ENCODE measurements at places on chromosomes 2 and 18.

- no peak for DNase-seq
Measured at GRCh38 chr18:35334212-35334611, 10.0 kb downstream of the ZNF24 start.

DNA sequence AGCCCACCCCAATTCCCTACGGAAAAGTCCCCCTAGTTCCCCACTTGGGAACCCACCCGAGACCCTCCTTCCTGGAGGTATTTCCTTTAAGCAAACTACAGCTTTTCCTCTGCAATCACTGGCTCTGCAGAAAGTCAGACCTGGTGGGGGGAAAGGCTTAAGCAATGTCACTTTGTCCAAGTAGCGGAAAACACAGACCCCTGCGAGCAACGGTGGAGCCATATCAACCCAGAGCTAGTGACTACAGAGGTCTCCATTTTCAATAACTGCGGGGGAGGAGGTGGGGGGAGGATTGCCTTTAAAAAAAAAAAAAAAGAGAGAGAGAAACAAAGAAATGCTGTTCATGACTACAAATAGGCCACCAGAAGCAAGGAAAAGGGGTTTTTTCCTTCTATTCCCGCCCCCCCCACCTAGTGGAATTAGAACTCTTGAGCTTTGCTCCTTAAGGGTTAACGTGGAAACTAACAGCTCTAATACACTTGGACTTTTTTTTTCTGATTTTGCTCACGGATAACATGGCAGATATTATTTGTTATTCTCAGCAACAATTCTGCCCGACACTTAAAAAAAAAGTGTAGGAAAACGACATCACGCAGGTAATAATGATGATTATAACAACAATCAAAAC, 1.1 kb upstream of the FRZB start:
- no peak for DNase-seq

GRCh38 chr2:70906439-70907005, 29.2 kb upstream of the ATP6V1B1 start:
- no peak for DNase-seq

GRCh38 chr2:157785866-157786662, 90.1 kb downstream of the ACVR1 start:
- no peak for DNase-seq

DNA sequence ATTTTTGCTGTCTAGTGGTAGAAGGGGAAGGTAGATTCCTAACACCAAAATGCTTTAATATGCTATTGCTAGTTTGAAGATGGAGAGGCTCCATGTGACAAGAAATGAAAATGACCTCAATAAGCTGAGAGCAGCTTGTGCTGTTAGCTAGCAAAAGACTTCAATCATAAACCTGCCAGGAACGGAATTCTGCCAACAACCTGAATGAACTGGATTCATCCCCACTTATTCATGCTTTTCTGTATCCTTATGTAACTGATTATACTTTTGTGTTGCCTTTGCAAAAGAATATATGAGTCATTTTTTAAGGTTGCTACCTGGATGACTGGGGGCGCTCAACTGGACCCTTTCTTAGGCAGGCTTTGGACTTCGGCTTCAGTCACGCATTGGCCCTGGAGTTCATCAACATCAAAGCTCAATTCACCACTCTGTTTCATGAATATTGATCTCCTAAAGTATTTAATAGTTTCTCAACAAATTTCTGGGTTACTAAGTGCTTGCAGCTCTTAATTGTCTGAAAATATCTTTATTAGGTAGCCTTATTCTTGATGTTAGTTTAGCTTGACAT, 97.5 kb upstream of the KCNJ3 start:
- DNase-seq, result no peak

DNA sequence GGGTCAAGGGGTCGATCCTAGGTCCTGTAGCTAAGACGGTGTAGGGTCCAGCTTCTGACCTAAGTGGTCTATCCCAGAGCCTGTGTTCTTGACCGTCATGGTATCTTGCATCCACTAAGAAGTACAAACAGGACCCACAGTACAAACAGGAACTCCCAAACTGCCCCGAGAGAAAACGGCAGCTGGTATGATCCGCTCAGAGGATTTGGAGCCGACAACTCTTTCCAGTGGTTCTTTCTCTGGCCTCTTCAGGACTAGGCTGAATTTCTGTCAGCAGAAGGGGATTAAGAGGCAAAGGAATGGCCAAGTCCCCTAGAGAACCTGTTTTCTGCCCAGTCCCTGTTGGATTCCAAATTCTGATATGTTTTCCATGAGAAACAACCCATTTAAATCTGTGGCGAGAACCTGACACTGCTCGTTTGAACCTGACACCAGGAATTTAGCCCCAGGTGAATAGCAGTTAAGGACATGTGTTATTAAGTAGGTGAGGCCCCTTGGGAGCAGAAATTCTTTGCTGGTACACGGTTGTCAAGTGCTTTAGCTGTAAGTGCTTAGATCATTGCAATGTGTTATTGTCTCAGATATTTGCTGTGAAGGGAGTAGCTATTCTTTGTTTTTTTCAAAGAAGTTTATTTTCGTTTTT, 50.5 kb upstream of the TXNDC2 start:
- DNase-seq, result no peak

DNA sequence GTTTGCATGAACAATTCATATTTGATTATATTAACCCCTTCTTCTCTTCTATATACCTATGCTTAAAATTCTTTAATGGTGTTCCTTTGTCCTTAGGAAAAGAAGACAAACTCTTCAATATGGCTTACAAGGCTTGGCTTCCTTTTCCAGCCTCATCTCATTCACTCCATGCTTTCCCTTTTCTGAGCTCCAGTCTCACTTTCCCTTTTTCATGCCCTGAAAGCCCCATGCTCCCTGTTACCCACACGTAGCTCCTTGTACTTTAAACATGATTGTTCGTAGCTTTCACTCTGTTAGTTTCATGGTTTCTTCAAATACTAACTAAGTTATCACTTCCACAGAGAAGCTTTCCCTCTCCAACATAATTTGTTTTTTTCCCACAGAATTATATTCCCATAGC, 161.3 kb downstream of the UBE2E3 start:
- no peak for DNase-seq

DNA sequence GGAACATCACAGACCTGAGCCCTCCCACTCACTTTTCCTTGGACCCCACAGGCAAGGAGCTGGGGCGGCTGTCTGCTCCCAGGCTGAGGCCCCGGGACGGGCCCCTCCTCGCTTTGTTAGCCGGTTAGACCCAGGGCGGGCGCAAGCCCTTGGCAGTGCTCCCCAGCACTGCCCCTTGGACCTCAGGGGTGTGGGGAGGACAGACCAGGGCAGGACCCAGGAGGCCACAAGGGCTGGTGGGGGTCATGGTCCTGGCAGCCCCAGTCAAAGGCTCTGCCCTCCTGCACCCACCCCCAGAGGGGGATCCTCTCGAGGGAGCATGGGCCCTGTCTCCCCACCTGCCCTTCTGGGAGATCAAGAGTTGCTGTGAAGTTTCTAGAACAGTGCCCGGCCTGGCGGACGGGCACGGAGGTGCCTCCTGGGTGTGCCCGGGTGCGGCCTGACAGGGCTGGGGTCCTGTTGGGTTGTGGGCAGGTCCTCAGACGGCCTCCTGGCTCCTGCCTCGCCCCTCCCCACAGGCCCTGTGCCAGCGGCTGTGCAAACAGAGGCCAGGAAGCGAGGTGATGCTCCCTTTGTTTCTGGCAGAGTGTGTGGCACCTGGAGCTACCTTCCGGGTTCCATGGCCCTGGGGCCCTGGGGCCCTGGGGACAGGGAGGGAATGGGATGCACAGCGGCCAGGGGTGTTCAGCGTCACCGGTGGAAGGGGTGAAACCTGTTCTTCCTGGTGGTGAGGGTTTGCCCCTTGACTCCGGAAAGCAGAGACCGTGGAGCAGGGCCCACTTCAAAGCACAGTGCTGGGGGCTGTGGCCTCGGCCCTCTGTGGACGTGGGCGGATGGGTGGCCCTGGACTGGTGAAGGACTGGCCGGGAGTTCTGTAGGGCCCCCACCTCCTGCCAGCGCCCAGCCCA, 2.9 kb upstream of the GAL3ST2 start:
- DNase-seq, result no peak

- DNase-seq, result no peak
Measured at GRCh38 chr2:105760639-105761337, 16.1 kb downstream of the NCK2 start.

DNA sequence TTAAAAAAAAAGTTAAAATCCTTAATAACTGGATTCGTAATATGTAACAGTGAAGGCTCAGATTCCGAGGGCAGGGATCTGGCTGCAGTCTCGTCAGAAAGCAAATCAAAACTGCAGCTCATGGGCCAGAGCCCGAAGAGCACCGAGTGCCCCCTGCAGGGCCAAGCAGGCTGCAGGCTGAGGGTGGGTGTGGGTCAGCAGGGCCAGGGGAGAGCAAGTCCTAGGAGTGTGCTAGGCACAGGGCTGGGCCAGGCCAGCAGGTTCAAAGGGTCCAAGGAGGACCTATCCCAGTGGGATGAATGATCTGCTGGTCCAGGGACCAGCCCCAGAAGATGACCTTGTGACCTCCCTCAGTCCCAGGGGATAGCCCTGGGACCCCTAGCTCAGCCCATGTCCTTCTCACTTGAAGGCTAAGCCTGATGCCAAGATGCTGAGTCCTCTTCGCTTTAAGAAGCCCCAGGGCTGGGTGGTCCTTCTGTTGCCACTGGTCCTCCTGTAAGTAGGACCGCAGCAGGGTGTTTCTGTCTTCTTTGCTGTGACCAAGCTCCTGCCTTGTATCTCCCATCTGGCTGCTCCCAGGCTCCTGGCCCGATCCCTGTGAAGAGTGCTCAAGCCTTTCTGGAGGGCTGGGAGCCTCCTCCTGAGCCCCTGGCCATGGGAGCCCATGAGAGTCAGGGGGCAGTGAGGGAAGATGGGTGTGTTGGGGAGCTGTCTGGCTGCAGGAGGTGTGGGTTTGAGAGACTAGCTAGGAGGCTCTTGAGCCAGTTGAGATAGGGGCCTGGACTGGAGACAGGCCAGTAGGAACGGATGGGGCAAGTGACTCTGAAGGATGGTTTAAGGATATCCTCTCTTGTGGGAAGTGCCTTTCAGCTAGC, 150.7 kb downstream of the DYSF start:
- no peak for DNase-seq
